Stimulated activated CD8-positive, alpha-beta memory T cell treated with anti-CD3 and anti-CD28 coated beads, Interleukin-2, amount 100 ng/mL, for 1 hour (primary cell): ENCODE measurements at places on chromosomes 11 and 22.

- DNase-seq = no peak
These were observed 776 bp downstream of the NLRX1 start for GRCh38 chr11:119169282-119169719.

GRCh38 chr11:56659755-56660154 is 3.7 kb upstream of the OR5AR1 start:
- DNase-seq = no peak

DNA sequence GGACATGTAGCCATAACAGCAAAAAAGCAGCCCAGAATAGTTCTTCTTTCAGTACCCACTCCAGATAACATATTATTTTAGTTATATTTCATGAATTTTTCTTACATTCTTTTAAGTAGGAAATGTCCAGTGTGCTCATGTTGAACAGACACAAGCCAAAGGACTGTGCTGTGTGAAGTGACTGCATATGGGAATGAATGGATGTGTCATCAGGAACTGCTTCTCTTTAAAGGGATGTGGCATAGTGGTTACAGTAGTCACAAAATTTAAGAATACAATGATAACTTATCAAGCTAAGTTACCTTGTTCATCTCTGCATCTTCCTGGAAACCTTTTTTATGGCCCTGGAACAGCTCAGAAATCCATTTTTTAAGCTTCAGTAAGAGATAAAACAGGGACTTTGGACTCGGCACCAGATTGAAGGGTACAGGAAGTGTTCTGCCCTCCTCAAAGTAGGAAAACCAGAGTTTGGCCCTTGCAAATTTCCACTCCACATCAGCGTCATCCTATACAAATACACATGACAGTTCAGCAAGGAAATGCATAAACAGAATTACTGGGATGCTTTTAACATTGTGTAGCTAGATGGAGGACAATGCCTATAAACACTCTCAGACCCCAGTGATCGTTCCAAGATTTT is 112.8 kb downstream of the TRPC6 start:
- no peak for DNase-seq

DNA sequence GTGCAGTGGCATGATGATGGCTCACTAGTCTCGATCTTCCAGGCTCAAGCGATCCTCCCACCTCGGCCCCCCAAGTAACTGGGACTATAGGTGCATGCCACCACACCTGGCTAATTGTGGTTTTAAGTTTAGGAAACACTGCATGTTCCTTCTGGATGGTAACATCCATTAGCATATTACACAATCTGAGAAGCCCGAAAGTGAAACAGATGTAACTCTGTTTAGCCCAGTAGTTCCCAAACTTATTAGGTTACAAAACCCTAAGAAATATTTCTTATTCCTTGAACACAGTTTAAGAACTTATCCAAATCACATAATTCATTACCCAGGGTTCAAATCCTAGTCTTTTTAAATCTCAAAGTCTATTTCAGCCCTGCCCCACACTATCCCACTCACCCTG is 28.3 kb downstream of the POLDIP3 start:
- no peak for DNase-seq

GRCh38 chr22:29385151-29385704 is 3.1 kb downstream of the AP1B1 start:
- no peak for DNase-seq

DNA sequence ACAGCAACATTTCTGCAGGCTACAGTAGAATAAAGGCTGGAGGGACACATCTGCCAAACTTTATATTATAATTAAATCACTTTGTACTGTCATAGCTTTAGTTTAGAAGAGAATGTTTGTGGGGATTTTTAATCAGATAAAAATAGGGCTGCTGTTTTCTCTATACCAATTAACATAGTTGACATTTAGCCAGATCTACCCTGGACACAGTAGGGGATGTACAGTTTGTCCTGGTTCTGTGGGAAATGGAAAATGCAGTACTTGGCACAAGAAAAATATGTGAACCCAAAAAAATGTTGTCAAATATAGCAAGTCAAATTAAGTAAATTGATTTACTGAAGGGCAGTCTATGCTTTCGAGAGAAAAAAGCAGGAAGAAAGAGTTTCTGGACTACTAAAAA is 20.8 kb upstream of the PICALM start:
- DNase-seq = no peak

- no peak for DNase-seq
These were observed 1.9 kb upstream of the GCAT start for GRCh38 chr22:37805810-37806277.

- DNase-seq = no peak
These were observed 3.1 kb downstream of the ENDOD1 start for GRCh38 chr11:95092549-95093324.

GRCh38 chr11:59842316-59842715 is 3.0 kb downstream of the CBLIF start:
- DNase-seq = no peak

GRCh38 chr11:68541116-68541515 is 80.6 kb downstream of the PPP6R3 start:
- no peak for DNase-seq

GRCh38 chr11:132099692-132100091 is 729.3 kb downstream of the NTM start:
- DNase-seq = no peak

DNA sequence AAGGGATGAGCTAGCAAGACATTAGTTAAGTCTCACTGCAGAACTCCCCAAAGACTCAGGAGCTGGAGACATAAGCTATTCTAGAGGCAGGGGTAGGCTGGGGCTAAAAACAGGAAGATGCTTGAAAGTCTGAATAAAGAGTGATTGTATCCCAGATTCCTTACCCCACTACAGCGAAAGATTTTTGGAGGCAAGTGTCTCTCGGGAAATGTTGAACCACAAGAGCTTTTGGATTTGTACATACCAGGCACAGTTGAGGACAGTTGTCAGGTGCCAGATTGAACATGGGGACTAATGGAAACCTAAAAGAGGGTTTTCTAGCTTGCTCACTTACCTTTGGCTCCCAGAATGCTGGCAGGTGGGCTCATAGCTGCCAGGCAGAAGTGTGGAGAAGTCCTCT is 43.5 kb upstream of the OR9Q1 start:
- DNase-seq = no peak

DNA sequence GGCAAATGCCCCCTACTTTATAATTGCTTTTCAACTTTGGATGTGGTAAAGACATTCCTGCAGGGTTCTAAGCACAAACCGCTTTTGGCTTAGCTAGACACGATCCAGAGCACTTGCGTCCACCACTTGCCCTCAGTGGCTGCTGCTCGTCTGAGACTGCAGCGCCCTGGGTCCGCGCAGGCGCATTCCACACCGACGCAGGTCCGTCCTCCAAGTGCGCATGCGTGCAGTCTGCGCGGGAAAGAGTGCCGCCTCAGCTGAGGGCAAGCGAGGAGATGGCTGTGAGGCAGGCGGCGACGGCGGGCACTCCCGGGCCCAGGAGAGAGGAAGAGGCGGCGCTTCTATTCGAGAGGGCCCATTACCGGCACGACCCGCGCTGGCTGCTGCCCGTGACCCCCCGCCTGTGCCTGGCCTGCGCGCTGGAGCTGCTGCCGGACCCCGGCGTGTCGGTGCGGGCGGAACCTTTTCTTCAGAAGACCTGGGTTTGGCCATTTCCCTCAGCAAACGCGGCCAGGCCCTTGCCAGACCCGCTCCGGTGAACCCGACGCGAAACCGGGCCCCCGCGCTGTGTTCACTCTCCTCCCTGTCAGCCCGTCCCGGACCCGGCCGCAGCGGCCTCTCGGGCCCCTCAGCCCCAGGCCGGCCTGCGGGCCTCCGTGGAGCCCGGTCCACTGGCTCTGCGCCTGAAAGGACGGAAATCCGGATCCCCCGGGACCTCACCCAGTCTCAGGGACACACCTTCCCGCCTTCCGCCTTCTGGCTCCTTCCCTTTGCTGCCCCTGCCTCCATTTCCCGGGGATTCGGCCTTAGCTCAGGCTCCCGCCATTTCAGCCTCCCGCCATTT is at the start of gene MEI1:
TSS of gene MEI1 (plus strand) at position 240 of the 844 bp plus-strand sequence. CDS start at position 276, 36 bp downstream.
- DNase-seq = peak; percentile 73

- DNase-seq = no peak
These were observed 11.2 kb upstream of the MDK start for GRCh38 chr11:46370253-46370652.

GRCh38 chr11:110955776-110956175 is 243.5 kb upstream of the ARHGAP20 start:
- DNase-seq = no peak

DNA sequence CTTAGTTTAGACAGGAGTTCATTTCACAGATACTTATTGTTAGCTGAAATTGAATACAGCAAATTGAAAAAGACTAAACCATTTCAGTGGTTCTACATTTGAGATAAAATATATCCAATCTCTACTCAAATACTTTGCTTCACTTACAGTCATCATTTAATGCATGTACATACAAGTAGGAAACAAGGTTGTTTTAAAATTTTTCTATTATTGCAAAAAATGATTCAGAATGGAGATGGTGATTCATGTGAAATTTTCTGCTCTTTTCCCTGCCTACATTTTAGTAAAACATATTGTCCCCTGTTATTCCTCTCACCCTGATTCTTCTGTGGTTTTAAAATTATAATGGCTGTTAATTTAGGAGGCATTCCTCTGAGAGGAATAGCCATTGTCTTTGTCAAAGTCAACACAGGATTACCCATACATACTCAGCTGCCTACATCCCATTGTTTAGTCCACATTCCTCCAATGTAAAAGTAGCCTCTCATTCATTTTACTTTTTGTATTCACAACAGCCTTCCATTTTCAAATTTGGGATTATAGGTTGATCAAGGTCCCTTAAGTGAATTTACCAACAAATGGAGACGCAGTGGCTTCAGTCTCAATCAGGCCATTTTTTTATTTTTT is 60.1 kb downstream of the TRPC6 start:
- DNase-seq = no peak

DNA sequence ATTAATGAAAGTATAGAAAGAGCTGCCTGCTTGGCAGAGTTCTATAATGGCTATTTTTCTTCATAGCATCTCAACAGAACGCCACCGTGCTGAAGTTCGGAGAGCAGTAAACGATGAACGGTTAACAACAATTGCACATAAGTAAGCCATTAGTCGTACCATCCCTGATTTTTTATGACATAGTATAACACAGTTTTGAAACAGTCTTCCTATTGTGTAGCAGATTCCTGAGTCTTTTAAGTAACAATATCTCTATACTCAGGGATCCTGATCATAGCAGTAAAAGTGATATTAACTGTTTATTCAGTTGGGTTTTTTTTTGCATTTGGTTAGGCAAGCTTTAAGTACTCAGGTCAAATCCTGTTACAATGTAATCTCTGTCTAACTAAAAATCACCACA is 8.4 kb downstream of the EMSY start:
- no peak for DNase-seq

DNA sequence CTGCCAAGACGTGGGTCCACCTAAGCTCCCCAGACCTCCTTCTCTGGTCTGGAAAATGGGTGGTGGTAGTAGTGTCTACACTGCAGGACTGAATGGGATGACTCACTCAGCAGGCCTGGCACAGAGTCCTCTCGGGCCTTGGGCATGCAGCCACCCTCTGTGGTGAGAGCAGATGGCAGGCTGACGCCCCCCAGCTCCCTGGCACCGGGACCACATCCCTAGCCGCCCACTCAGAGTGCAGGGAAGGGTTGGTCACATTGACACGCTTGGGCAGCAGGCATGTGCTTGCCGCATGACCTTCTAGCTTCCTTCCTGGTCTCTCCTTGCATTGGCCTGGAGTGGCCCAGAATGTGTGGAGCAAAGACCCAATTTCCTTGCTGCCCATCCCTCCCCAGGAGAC is 30.7 kb upstream of the PRODH start:
- DNase-seq = no peak

GRCh38 chr11:12090061-12090591 is 20.3 kb upstream of the MICAL2 start:
- DNase-seq = no peak

- DNase-seq = no peak
These were observed 27.5 kb downstream of the A4GALT start for GRCh38 chr22:42693055-42693762.

GRCh38 chr22:30869667-30870395 is 98.7 kb downstream of the MORC2 start:
- no peak for DNase-seq

GRCh38 chr11:90476442-90477007 is 253.7 kb upstream of the CHORDC1 start:
- peak; percentile 1 for DNase-seq

DNA sequence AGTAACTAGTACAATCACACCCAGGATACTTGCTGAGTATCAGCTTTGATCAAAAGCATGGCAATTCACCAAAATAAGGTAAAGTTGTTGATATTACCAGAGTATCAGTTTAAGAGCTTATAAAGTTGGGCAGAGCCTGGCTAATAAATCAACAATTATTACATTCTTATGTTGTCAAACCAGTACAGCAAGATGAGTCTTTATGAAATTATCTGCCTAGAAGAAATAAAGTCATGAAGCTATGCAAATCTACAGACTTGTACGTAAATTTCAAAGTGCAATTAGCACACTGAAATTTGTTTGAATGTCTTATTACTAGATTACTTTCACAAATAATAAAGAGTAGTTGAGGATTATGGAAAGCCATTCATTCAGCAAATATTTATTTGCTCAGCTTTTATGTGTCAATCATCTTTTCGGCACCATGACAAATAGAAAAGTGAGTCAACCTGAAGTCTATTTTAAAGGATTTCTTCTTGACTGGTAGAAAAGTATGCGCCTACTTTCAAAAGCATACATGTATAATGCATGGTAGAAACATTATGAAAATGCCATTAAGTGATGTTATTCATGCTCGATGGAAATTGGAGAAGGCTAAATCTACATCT is 5.0 kb upstream of the ANO3 start:
- no peak for DNase-seq

- DNase-seq = no peak
These were observed 9.6 kb upstream of the RGL4 start for GRCh38 chr22:23681026-23681809.

GRCh38 chr11:396948-397548 is 3.0 kb downstream of the PKP3 start:
- no peak for DNase-seq

DNA sequence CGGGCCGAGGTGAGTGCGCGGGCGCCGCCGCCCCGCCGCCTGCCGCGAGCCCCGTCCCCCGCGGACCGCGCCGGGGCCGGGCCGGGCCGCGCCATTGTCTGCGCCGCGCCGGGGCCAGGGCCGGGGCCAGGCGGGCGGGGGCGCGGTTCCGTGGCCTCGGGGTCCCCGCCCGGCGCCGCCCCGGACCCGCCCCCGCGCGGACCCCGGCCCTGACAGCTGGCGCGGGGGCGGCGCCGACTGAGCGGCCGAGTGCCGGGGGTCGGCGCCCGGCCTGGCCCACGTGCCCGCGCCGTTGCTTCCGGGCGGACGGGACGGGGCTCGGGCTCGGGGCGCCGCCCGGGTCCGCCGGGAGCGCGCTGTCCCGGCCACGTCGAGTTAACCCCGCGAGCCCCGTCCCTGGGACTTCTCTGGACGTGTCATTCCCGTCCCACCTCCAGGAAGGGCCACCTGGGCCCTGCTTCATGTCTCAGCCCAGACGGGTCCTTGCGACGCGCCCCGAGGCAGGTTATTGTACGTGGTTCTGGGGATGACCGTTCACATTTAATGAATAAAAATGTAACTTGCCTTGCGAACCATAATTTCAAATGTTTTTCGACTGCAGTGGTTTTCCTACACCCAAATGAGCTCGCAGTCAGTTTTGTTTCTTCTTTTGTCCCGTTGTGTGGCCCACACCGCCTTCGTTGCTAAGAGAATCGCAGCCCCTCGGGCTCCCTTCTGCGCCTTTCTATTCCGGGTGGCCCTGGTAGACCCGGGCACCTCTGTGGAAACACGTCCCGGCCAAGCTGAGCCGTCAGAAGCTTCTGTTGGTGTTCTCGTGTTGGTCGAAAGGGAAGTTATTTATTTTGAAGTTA is 562 bp downstream of the ZBED4 start:
- DNase-seq = no peak
